HepG2 (cell line): ENCODE measurements at places on chromosomes 4 and X. TPM values are rescaled to one million over a fixed set of nuclear protein-coding genes. Genes with fewer than 3 reads are reported as not detected.
A peak's percentile ranks its signal among the peaks of the same experiment; 100 is the strongest.

GRCh38 chr4:189088780-189089179 lies 851.9 kb upstream of the FRG1 start:
- DNase-seq = no peak

- DNase-seq = peak; percentile 14
These were observed 34.4 kb upstream of the CDKL5 start for GRCh38 chrX:18390941-18391538.

GRCh38 chrX:149846789-149847188 lies 34.2 kb upstream of the MAGEA8 start:
- no peak for DNase-seq

GRCh38 chrX:110444996-110445395 lies 86.3 kb downstream of the RTL9 start:
- no peak for DNase-seq

GRCh38 chr4:54731552-54731951 lies 73.8 kb downstream of the KIT start:
- DNase-seq = no peak

GRCh38 chrX:15207994-15208393 lies 61.9 kb downstream of the ASB9 start:
- no peak for DNase-seq

- DNase-seq = no peak
These were observed 39.3 kb downstream of the ING2 start for GRCh38 chr4:183544109-183544508.

- no peak for DNase-seq
These were observed 24.0 kb downstream of the PLRG1 start for GRCh38 chr4:154526151-154526550.

DNA sequence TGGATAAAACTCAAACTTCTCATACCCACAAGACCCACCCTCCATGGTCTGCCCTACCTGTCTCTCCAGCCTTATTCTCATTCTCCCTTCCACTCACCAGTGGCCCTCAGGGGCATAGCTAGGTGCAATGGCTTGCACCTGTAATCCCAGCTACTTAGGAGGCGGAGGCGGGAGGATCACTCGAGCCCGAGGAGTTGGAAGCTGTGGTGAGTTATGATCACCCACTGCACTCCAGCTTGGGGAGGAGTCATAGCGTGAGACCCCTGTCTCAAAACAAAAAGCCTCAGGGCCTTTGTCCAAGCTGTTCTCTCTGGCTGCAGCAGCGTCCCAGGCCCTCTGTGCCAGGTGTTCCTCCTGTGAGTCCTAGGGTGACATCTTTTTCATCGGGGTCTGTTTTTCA lies 16.5 kb downstream of the TKTL1 start:
- no peak for DNase-seq

- peak; percentile 51 for DNase-seq
These were observed 47.6 kb downstream of the ABCG2 start for GRCh38 chr4:88110826-88111225.

DNA sequence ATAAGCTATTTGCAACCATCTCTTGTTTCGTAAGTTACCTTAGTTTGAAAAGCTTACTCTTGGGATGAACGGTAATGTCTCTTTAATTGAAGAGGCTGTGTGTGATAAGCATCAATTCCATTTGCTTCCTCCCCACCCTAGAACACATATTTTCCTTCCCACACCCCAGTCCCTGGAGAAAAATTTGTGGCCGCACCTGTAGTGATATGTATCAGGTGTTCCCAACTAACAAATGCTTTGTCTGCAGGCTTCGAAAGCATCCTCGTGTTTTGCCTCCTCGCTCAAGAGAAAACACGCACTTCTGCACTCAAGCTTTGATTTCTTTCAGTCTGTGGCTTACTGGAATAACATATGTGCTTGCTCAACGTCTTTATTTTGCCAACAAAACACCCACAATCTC lies 143.8 kb upstream of the OTUD4 start:
- DNase-seq = no peak

GRCh38 chr4:42133006-42133405 lies 19.4 kb downstream of the BEND4 start:
- DNase-seq = no peak

DNA sequence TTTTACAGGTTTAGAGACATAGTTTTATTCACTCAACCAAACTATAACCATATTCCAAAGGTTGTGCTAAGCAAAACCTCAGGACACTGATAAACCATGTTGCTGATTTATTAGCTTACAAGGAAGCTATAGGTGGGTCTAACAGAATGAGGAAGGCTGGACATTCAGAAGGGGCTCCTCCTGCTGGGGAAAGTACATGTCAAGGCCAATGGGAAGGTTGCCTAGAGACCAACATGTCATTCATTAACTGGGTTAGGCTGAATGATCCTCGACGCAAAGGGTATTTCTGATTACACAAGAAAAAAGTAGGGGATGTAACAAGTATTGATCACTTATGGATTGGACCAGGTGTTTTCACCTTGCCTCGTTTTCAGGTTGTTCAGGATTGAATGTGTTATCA lies 30.3 kb downstream of the SLC10A6 start:
- peak; percentile 28 for DNase-seq

DNA sequence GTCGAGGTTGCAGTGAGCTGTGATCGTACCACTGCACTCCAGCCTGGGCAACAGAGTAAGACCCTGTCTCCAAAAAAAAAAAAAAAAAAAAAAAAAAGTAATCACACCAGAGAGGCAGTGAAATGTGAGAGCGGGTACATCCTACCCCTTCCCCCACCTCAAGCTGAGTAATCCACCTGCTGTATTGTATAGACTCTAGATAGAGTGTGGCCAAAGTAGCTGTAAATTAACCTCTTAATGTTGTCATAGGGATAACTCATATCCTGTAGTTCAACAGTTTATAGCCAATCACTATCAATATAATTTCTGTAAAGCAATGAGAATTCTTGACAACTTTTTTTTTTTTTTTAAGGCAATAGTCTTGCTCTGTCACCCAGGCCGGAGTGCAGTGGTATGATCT lies 30.8 kb downstream of the TNIP2 start:
- DNase-seq = no peak

- DNase-seq = no peak
These were observed 41.4 kb downstream of the ARHGEF9 start for GRCh38 chrX:63743596-63743995.

- DNase-seq = no peak
These were observed 52.4 kb upstream of the PRDM8 start for GRCh38 chr4:80144676-80145470.

GRCh38 chr4:27350161-27350560 lies 489.5 kb downstream of the STIM2 start:
- no peak for DNase-seq

- no peak for DNase-seq
These were observed 66.6 kb downstream of the ATP10D start for GRCh38 chr4:47551682-47552081.

GRCh38 chrX:69961365-69962072 lies 88.2 kb downstream of the AWAT2 start:
- no peak for DNase-seq

DNA sequence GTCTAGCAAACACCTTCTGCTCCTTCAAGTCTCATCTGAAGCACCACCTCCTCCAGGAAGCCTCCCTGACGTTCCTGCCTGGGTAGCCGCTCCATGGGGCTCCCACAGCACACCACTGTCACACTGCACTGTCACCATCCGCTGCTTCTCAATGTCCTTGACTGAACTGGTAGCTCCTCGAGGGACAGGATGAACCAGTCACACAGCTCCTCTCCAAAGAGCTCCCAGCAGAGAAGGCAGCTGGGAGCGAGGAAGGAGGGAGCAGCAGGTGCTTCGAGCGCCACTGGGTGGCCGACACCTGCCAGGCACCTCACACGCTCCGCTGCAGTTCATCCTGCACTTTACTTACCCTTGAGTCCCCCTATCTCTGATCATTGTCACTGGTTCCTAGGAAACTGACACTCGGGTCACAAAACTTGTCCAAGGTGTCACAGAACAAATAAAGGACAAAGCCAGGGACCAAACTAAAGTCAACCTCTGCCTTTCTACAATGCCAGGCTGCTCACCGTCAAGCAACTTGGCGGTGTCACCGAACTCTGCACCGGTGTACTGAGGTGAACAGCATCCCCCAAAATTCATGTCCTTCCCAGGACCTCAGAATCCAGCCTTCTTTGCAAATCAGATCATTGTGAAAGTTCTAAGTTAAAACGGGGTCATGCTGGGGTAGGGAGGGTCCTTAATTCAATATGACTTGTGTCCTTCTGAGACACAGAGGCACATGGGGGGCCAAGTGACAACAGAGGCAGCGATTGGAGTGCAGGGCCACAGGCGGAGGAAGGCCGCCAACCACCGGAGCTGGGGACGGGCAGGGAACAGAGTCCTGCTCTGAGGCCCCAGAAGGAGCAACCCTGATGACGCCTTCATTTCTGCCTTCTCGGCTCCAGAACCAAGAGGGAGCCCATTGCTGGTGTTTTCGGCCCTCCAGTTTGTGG lies 5.5 kb upstream of the S100P start:
- DNase-seq = peak; percentile 57

DNA sequence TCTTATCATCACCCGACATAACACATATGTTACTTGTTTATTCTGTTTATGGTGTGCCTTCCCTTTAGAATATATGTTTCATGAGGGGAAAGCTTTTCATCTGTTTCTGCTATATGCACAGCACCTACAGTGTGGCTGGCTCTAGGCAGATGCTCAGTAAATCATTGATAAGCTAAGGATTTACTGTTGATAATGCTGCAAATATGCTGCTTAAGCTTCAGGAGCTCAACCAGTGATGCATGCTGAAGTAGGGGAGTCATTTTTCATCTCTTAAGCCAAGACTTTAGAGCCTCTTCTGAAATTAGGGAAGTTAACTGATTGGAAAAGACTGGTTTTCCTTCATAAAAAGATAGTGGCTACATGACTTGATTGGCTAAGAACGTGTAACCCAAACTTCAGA lies 16.4 kb downstream of the FAT4 start:
- DNase-seq = no peak

DNA sequence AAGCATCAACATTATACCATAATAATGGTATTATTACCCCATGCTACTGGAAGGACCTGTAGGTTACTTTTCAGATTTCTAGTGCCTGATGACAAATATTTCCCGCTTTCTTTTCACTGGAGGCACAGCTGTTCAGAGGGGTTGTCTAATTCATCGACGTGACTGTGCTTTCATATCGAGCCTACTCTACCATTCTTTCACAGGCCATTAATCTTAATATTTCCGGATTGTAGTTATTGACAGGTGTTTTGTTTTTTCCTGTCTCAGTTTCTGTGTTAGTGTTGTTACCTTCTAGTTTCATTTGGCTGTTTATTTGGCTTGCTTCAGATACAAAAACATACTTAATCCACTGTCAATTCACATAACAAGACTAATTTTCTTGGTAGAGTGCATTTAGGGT lies 330.9 kb downstream of the SPOCK3 start:
- DNase-seq = no peak

DNA sequence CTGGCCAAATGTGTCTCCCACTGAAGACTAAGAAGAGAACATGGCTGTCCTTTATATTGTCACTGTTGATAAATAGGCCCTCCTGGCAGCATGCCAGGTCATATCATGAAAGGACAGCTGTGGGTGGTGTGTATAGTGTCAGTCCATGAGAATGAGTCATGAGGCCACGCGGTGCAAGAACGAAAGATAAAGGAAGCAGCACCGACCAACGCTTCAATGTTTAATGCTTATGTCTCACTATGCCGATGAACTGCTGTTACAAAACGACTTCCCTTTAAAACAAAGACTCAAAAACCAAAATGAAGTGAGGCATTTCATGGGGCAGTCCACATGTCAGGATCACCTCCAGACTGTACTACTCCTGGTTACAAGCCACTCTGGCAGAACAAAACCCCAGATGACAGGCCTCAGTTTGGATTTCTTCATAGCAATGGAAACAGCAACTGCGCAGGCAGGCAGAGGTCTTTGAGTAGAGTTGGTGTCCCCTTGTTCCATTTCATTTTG lies 5.2 kb upstream of the TCEANC start:
- DNase-seq = peak; percentile 78

DNA sequence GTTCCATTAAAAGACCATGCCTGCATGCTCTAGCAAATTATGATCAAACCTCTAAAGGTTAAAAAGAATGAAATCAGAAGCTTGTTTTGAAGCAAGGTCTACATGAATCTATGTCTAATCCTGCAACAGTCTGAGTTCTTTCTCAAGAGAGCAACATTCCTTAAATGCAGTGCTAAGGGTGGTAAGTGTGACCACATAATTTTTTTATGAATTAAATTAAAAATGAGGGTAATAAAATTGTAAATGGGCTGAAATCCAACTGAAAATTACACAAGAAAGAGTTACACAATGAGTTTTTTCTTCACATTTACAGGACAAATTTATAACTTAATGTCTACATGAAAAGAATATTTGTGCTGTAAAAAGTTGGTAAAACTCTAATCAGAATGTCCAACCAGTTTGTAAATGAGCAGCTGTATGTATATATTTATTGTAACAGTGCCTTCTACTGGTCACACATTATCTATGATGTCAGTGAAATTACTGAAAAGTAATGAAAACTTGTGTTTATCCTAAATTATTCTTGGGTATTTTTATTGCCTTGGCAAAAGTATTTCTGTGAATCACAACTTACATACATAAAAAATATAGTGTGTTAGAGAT lies 336.3 kb upstream of the PITX2 start:
- peak; percentile 1 for DNase-seq

GRCh38 chr4:183635321-183635720 lies 23.7 kb downstream of the RWDD4 start:
- no peak for DNase-seq

DNA sequence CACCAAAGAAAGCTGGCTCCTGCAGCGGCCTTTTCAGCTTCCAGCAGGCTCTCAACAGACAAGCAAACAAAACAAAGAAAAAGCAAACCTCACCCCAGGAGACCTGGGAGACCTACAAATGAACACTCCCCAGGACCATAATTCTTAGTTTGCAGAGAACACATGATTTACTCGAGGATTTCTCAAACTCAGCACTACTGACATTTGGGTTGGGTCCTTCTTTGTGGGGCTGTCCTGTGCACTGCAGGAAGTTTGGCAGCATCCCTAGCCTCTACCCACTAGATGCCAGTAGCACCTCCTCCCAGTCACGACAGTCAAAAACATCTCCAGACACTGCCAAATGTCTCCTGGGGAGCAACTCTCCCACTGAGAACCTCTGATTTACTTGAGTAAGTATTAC lies 21.9 kb downstream of the APOO start:
- DNase-seq = no peak

The SHROOM3 gene
- polyA plus RNA-seq = 0.01 TPM in 1 of 2 replicates, not detected in the other

The SPOCK3 gene
- not detected in 2 replicates for polyA plus RNA-seq

The RAB39B gene
- 0.04 and 0.05 TPM in 2 replicates for polyA plus RNA-seq

The GLRB gene
- polyA plus RNA-seq = 0.07 and 0.17 TPM in 2 replicates

The ANKRD50 gene
- polyA plus RNA-seq = 2.4 and 2.9 TPM in 2 replicates

The CSN1S1 gene
- not detected in 2 replicates for polyA plus RNA-seq

The SPIN2A gene
- 0.44 and 0.56 TPM in 2 replicates for polyA plus RNA-seq
